ENCODE measurements at places on chromosomes 7 and 10.
A peak's percentile ranks its signal among the peaks of the same experiment; 100 is the strongest.

DNA sequence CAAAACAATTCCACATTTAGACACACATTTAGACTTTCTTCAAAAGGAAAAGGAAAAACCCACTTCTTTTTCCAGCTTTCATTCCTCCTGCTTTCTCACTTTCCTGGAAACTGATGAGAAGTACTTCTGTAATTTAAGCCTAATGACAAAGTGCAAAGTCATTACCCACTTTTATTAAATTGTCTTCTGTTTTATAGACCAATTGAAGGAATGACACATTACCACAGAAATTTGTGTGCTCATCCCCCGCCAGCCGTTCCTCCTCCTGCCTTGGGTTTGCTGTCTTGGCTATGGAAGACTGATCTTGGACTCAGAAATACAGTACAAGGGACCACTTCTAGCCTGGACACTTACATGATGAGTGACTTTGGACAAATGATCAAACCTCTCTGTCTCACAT lies 717.8 kb downstream of the SORCS3 start:
- no peak for DNase-seq

GRCh38 chr7:151897161-151897731 lies 20.3 kb upstream of the PRKAG2 start:
- DNase-seq: no peak

GRCh38 chr7:154842591-154842990 lies 160.3 kb downstream of the PAXIP1 start:
- DNase-seq: no peak

- DNase-seq: no peak
Observed at GRCh38 chr7:104805449-104806317, 208.3 kb upstream of the KMT2E start.

DNA sequence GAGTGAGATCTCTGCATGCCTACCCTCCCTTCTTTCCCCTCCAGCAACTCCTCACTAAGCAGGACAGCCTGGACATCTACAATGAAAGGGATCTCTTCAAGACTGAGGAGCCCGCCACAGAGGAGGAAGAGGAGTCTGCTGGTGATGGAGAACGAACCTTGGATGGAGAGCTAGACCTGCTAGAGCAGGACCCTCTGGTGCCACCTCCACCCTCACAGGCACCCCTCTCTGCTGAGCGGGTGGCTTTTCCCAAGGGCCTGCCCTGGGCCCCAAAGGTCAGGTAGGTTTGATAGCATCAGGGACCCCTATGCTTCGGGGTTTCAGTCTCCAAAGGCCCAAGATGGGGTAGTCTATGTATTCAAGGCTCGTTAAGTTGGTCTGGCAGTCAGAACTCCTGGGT lies 23.9 kb downstream of the STRIP2 start:
- DNase-seq: no peak

GRCh38 chr7:86485827-86486226 lies 157.9 kb upstream of the GRM3 start:
- no peak for DNase-seq

DNA sequence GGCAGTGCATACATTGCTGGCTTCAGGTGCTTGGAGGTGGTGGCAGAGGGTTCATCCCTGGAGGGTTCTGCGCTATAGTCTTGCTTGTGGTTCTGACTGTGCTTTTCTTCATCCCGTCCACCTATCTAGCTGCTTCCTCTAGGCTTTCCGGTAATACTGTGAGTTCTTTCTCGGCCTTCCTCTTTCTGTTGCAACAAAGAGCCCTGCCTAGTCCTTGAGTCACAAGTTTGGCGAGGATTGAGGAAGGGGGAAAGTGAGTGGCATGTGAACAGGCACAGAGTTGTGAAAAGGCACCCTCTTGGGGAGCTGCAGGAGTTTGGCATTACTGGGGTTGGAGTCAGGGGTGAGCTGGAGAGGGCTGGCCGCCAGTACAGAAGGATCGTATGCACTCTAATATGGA lies 123.0 kb downstream of the SH2D4B start:
- peak; percentile 57 for DNase-seq

- no peak for DNase-seq
Observed at GRCh38 chr7:42596737-42597136, 315.1 kb downstream of the C7orf25 start.

GRCh38 chr7:151087245-151088018 lies 1.2 kb downstream of the AGAP3 start:
- DNase-seq: no peak

DNA sequence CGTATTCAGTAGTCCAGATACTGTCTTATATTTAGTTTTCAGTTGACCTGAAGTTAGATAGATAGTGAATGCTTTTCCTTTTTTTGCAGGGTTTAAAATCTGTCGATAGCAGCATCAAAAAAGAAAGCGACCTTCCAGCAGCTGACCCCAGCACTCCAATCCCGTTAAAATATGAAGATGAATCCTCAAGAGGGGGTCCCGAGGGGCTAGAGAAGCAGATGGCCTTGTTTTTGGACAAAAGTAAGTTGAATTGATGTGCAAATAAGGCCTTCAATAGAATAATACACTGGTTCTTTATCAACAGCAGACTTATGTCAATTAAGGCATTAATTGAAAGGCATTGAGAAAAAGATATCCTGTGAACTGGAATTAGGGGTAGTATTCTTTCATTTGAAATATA lies 18.7 kb downstream of the EDRF1 start:
- DNase-seq: no peak

DNA sequence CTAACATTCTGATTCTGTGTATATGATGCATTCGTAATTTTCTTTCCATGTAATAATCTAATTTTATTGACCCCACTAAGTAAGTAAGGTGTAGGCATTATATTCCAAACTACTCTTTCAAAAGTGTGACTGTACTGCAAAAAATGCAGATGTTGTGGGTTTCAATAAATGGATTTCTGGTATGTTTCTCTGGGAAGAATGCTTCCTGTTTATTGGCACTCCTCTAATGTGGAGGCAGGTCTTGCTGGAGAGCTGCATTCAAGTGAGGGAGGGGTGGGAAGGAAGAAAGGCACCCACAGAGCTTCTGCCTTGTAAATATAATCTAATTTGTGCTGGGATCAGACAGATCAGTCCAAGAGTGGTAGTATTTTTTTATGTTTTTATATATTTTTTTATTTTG lies 23.9 kb downstream of the ST7 start:
- DNase-seq: no peak

GRCh38 chr7:131501930-131502685 lies 54.3 kb downstream of the PODXL start:
- DNase-seq: no peak

DNA sequence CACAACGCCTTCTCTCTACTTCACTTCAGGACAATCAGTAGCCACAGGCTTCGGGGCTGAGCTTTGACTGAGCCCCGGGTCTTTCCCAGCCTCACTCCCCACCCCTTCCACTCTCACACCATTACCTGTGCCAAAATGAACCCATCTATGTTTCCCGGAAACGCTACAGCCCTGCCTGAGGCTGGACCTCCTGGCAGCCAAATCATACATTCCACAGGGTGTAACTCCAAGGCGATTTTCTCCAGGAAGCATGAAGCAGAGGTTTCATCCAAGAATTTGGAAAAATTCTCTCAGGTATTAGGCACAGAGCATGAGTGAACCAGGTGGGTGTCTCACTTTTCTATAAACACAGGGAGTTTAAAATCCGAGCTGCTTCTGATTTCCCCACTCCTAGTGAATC lies 286.3 kb downstream of the TNS3 start:
- DNase-seq: no peak

- DNase-seq: no peak
Observed at GRCh38 chr10:97163181-97163580, 22.6 kb downstream of the SLIT1 start.

DNA sequence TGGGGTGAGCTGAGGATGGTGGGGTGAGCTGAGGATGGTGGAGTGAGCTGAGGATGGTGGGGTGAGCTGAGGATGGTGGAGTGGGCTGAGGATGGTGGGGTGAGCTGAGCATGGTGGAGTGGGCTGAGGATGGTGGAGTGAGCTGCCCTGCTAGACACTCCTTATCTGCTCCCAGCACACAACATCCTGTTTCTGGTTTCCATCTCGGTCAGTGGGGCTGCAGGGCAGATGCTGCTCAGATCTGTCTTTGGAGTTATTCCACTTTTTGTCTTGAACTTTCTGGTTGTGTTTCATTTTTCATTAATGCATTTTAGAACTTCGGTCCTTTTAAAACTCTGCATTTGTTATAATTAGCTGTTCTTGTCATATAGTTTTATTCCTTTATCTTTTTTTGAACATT lies 67.9 kb upstream of the ANTXRL start:
- no peak for DNase-seq

GRCh38 chr10:95755511-95756004 lies 405 bp upstream of the ENTPD1 start:
- DNase-seq: no peak

- DNase-seq: no peak
Observed at GRCh38 chr10:132515811-132516726, 21.5 kb upstream of the INPP5A start.

DNA sequence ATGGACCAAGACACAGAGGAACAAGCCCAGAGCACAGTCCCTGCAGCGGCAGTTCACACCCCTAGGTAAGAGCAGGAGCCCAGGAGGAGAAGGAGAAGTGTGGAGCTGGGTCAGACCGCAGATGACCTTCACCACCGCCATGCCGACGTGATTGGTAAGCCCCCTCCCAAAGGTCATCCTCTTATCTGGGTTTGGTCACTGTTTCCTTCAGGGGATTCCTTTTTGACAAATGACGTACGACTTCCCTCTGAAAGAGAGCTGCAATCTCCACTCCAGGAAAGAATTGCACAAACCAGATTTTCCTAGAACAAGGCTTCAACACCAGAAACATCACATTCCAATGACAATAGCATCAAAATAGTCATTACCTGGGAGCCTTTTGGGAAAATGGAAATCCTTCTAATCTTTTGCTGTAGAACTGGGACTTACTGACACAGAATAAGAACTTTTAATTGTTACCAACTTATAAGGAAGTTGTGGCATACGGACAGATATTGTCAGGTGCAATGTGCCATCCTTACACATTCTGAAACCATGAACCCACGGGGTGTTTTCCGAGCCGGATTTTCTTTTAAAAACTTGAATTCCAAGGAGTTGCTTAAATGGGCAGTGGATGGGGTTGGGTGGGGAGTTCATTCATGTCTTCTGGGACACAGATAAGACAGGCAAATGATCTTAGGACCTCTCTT lies 20.8 kb upstream of the ADAM12 start:
- DNase-seq: no peak

DNA sequence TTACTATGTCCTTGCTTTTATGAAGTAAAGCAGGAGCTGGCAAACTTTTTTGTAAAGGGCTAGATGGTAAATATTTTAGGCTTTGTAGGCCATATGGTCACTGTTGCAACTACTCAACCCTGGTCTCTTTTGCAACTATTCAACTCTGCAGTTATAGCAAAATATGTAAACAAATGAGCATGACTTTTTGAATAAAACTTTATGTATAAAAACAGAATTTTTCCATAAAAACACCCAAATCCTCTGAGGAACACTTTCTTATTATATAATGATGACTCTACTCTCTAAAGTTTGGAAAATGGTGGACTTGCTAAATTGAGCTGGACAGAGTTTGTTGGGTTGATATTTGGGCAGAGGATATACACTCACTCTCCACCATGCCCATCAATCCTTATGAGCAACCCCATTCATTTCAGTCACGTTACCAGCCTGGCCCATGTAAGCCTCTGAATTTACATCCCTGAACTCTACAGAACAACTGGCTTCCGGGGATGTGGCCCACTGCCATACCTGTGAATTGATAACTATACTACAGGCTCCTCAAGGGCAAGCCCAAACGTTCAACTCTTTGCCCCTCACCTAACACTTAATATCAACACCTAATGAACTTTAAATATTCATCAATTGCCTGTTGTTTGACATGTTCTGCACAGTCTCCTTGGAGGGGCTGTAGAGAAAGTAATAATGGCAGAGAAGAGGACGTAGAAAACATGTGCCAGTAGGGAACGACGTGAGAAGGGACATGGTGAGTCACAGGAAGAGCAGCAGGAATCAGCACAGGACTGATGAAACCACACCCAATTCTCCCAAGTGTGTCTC lies 37.6 kb downstream of the SGMS1 start:
- DNase-seq: no peak

DNA sequence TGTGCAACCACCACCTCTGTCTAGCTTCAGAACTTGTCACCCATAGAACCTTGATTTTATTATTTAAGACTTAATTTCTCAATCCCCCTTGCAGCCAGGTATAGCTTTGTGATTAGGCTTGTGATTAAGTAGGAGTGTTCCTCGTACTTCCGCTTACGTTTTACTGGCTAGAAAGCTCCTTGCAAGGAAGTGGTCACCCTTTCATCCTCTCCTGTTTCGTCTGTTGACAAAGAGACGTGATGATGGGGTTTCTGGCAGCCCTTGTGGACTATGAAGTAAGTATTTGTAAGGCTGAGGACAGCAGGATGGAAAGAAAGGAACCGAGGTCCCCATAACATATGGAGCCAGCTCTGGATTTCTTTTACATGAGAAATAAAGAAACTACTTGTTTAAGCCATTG lies 86.5 kb upstream of the KDM7A start:
- DNase-seq: no peak
